ENCODE measurements at places on chromosomes 2 and 18.
A peak's percentile ranks its signal among the peaks of the same experiment; 100 is the strongest.

GRCh38 chr2:38120264-38120592 is 44.3 kb upstream of the CYP1B1 start:
- H3K36me3 ChIP-seq: no peaks in the 10 kb centered on the region
- DNase-seq: no peak
- no peak overlapping the region for H3K4me3 ChIP-seq
- peak overlapping the region; percentile 60 for H3K27ac ChIP-seq

- no peaks in the 10 kb centered on the region for H3K27me3 ChIP-seq
- peaks cover 99% of the 10 kb centered on the region for H3K36me3 ChIP-seq
- no peaks in the 10 kb centered on the region for H3K4me1 ChIP-seq
- no peak overlapping the region for H3K27ac ChIP-seq
- DNase-seq: no peak
Observed at GRCh38 chr2:135167273-135167672, 115.2 kb downstream of the RAB3GAP1 start.

DNA sequence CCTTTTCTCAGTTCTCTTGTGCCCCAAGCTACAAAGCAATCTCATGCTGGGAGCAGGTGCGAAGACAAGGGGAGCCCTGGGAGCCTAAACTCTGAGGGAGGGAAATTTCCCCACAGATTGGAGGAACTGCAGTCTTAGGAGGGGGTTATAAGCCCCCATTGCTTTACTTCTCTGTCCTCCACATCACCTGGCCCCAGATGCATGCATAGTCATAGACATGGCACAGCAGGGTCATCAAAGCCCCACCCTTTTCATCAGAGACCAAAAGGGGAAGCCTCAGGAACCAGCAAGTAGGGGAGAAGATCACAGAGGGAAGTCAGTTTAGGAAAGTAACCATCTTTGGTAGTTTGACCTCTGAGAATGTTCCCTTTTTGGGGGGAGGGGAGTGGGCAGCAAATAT is 33.7 kb downstream of the LANCL1 start:
- no peak overlapping the region for H3K27ac ChIP-seq
- H3K27me3 ChIP-seq: no peaks in the 10 kb centered on the region
- no peak for DNase-seq
- H3K4me3 ChIP-seq: no peak overlapping the region
- H3K36me3 ChIP-seq: peaks cover 40% of the 10 kb centered on the region

- no peaks in the 10 kb centered on the region for H3K4me1 ChIP-seq
- no peaks in the 10 kb centered on the region for H3K36me3 ChIP-seq
- no peak for DNase-seq
- peaks cover 23% of the 10 kb centered on the region for H3K27me3 ChIP-seq
- no peak overlapping the region for H3K4me3 ChIP-seq
Observed at GRCh38 chr2:127429291-127429690, 11.1 kb downstream of the PROC start.

DNA sequence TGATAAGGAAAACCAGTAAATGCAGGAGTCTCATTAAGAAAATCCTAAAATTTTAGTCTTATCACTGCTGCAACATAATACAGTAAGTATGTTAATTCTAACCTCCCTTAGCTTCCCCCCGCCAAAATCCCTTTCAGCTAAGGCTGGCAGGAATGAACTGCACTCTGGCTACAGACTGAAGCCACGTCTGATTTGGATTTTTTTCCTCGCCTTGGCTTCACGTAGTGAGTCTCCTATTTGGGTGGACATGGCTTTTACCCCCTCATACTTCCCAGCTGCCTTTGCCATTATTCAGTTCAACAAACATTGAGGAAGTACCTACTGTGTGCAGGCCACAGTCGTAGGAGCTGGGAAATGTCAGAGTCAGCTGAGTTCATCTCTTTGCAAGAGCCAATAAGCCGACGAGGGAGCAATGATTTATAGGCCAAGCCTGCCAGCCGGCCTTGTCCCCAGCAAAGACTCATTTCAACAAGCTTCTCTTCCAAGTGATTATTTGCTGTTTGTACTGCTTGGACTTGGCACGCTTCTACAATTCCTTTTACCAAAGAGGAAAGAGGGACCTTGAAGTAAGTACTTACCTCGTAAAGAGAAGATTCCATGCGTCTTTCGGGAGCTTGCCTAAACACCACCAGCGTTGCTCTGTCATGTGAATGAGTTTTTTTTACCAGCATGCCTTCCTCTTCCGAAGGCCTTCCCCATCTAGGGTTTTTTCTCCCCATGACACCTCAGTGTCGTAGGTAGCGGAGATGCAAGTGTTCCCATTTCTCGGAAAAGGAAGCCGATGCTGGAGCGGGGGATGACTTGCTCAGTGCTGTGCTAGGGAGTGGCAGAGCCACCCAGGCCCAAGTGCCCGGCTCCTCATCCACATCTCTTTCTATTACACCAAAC is 138.6 kb downstream of the KLHL29 start:
- H3K27me3 ChIP-seq: peaks cover 47% of the 10 kb centered on the region
- DNase-seq: no peak
- H3K27ac ChIP-seq: peak overlapping the region; percentile 26
- no peak overlapping the region for H3K4me3 ChIP-seq
- H3K36me3 ChIP-seq: no peaks in the 10 kb centered on the region

GRCh38 chr2:219973136-219973535 is 345.7 kb downstream of the SLC4A3 start:
- H3K36me3 ChIP-seq: no peaks in the 10 kb centered on the region
- H3K4me3 ChIP-seq: no peak overlapping the region
- H3K27me3 ChIP-seq: no peaks in the 10 kb centered on the region
- DNase-seq: no peak
- no peaks in the 10 kb centered on the region for H3K4me1 ChIP-seq

DNA sequence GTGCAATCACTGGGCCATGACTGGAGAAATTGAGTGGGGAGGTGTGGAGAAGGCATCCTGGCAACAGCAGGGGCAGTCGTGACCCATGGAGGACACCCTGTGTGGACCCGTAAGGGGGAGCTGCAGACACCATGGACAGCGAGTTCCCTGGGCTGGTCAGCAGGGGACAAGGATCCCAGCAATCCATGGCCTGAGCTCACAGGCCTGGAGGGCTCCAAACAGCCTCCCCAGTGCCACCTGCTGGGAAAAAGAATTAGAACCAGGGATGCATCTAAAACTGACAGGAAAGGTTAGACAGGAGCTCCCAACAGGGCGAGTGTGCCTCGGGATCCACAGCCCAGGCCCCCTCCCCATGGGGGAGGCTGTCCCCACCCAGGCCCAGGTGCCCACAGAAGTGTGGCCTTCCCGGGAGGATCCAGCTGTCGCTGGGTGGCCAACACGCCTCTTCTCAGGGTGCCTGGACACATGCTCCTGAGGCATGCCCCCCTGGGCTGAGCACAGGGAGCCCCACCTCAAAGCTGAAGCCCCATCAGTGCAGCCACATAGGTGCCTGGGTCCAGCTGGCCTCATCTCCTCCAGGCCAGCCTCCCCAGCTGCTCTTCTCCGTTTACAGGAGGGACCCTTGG is 20.5 kb upstream of the KIF1A start:
- H3K27me3 ChIP-seq: peaks cover 68% of the 10 kb centered on the region
- H3K4me1 ChIP-seq: no peaks in the 10 kb centered on the region

DNA sequence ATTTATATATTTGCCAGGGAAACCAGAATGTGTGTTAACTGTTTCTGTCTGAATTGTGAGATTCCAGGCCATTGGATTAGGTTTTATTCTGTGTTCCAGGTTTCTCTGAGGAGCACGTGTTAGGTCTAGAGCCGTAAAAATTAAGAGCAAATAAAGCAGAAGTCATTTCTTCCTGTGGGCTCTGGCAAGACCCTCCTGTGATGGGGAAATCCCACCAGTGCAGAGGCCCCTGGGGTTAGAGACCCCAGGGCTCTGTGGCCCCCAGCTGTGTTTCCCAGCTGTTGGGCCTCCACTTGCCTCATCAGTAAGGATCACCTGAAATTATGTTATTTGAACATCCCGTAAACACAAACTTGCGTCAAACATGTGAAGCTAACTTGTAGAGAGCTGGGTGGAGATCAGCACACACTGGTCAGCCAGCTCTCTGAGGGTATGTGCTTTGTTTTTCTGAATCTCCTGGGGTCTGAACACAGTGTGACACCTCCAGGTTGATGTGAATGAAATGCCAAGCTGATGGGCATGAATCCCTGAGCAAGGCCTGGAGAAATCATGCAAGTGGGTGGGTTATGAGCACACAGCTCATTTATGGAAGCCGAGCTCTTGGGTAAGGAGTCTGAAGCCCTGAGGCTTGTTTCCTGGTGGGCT is 50.3 kb downstream of the HK2 start:
- H3K4me3 ChIP-seq: no peak overlapping the region
- H3K36me3 ChIP-seq: peaks cover 51% of the 10 kb centered on the region
- no peak for DNase-seq
- H3K27ac ChIP-seq: no peak overlapping the region

DNA sequence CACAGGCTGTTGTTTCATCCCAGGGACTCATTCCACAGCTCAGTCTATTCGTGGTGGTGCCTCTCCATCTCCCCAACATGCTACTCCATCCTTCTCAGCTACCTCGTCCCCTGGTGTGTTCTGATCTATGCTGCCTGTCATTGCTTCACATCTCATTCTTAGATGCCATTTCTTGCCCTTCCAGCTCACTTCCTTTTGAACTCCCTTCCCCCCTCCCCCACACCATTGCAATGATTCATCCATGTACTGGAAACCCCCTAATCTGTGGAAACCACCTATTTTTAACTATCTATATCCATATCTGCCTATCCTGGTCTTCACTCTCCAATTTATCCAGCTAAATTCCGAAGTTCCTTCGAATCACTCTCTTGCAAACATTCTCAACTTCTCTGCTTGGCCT is 65.7 kb upstream of the PARD3B start:
- no peaks in the 10 kb centered on the region for H3K27me3 ChIP-seq
- no peaks in the 10 kb centered on the region for H3K36me3 ChIP-seq
- H3K4me3 ChIP-seq: no peak overlapping the region

- no peak for DNase-seq
- H3K36me3 ChIP-seq: no peaks in the 10 kb centered on the region
- H3K4me3 ChIP-seq: no peak overlapping the region
- H3K27ac ChIP-seq: no peak overlapping the region
- H3K4me1 ChIP-seq: peaks cover 9% of the 10 kb centered on the region
Observed at GRCh38 chr18:77316641-77317040, 67.0 kb downstream of the GALR1 start.

- H3K27me3 ChIP-seq: no peaks in the 10 kb centered on the region
- H3K36me3 ChIP-seq: no peaks in the 10 kb centered on the region
- no peak for DNase-seq
- no peak overlapping the region for H3K27ac ChIP-seq
- peaks cover 23% of the 10 kb centered on the region for H3K4me1 ChIP-seq
Observed at GRCh38 chr2:192029089-192029488, 165.6 kb downstream of the TMEFF2 start.

DNA sequence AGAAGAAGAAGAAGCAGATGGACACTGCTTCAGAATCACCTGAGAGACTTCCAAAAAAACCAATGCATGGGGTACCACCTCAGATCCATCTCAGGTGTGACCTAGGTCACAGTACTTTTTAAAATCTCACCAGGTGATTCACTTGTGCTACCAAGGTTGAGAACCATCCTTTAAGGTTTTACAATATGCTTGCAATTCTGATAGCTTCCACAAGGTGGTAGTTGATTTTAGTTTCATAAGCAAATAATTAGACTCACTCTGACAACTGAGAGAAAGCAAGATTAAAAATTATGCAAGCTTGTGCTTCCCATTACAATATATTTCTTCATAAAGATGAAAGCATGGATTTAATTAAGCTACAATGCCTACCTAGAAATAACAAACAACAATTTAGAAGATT is 355.1 kb downstream of the EN1 start:
- H3K4me3 ChIP-seq: no peak overlapping the region
- no peak overlapping the region for H3K27ac ChIP-seq
- no peak for DNase-seq
- no peaks in the 10 kb centered on the region for H3K36me3 ChIP-seq

- no peak for DNase-seq
- no peaks in the 10 kb centered on the region for H3K36me3 ChIP-seq
- no peak overlapping the region for H3K27ac ChIP-seq
- no peaks in the 10 kb centered on the region for H3K27me3 ChIP-seq
- H3K4me1 ChIP-seq: no peaks in the 10 kb centered on the region
- no peak overlapping the region for H3K4me3 ChIP-seq
Observed at GRCh38 chr18:30457156-30457555, 585.4 kb downstream of the DSC3 start.

GRCh38 chr2:237217995-237218616 is 132.4 kb downstream of the COPS8 start:
- H3K4me3 ChIP-seq: no peak overlapping the region
- no peaks in the 10 kb centered on the region for H3K27me3 ChIP-seq
- H3K27ac ChIP-seq: peak overlapping the region; percentile 31
- H3K36me3 ChIP-seq: no peaks in the 10 kb centered on the region
- DNase-seq: no peak
- H3K4me1 ChIP-seq: peaks cover 6% of the 10 kb centered on the region

- H3K27me3 ChIP-seq: no peaks in the 10 kb centered on the region
- no peak for DNase-seq
- H3K27ac ChIP-seq: no peak overlapping the region
- H3K4me3 ChIP-seq: no peak overlapping the region
Observed at GRCh38 chr18:2597639-2598038, 26.3 kb downstream of the NDC80 start.

DNA sequence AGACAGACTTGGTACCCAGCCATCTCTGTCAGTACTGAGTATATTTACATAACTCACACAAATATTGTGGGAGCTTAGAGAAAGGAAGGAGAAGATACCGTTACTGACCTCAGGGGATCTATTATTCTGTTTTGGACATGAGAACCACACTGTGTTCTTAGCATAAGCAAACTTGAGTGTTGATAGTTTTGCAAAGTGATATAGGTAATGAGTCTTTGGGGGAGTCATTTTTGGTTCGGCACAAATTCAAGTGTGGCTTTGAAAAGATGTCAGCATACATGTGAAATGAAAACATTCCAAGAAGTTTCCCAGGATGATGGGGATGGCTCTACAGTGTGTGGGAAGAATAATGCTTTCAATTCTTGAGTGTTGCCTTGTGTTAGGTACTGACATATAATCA is 24.1 kb downstream of the SMARCAL1 start:
- H3K4me1 ChIP-seq: no peaks in the 10 kb centered on the region
- H3K4me3 ChIP-seq: no peak overlapping the region
- DNase-seq: no peak
- H3K36me3 ChIP-seq: peaks cover 92% of the 10 kb centered on the region

- H3K27me3 ChIP-seq: no peaks in the 10 kb centered on the region
- no peak for DNase-seq
- H3K4me1 ChIP-seq: no peaks in the 10 kb centered on the region
- H3K27ac ChIP-seq: no peak overlapping the region
- no peaks in the 10 kb centered on the region for H3K36me3 ChIP-seq
Observed at GRCh38 chr2:10016802-10017258, 26.5 kb upstream of the KLF11 start.

DNA sequence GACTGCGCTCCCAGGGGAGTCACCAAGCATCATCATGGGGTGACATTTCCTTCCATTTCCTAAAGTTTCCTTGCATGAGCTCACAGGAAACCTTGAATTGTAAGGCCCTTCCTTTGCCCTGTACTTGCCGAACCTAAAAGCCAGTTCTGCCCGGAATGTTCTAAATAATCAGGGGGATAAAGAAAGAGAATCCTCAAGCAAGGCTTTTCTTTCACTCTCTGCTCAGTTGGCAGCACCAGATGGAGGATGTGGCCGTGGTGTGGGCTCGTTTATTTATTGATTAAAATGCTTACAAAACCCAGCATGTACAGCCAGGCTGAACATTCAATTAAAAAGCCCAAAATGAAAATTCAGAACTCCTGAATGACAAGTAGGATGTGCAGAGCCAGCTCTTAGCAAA is 170.5 kb downstream of the SH3RF3 start:
- H3K4me1 ChIP-seq: peaks cover 28% of the 10 kb centered on the region
- no peaks in the 10 kb centered on the region for H3K27me3 ChIP-seq
- H3K4me3 ChIP-seq: no peak overlapping the region
- DNase-seq: no peak

- H3K27me3 ChIP-seq: no peaks in the 10 kb centered on the region
- H3K4me1 ChIP-seq: no peaks in the 10 kb centered on the region
- H3K27ac ChIP-seq: no peak overlapping the region
- no peak for DNase-seq
- H3K4me3 ChIP-seq: no peak overlapping the region
Observed at GRCh38 chr2:83364264-83364663, 1094.8 kb downstream of the SUCLG1 start.
